Fibroblast of the conjunctiva (primary cell): ENCODE measurements at places on chromosomes 3 and 15.

DNA sequence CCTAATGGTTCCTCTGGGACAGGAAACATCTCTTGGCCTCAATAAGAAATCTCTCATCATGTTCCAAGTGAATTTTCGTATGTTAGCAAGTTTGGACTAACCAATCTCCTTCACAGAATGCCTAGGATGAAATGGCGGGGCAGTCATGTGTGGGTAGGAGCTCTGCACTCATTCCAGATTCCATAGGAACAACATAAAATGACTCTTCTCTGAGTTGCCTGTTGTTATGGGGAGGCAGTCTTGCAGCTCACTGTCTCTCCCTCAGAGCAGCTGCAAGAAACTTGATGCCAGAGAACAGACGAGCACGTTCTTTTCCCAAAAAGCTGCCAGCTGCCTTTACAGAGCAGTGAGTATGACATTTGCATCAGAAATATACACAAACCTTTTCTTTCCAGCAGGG is 34.1 kb downstream of the SPATA12 start:
- peak; percentile 47 for DNase-seq

GRCh38 chr3:52268036-52268435 is 10.4 kb downstream of the WDR82 start:
- no peak for DNase-seq

DNA sequence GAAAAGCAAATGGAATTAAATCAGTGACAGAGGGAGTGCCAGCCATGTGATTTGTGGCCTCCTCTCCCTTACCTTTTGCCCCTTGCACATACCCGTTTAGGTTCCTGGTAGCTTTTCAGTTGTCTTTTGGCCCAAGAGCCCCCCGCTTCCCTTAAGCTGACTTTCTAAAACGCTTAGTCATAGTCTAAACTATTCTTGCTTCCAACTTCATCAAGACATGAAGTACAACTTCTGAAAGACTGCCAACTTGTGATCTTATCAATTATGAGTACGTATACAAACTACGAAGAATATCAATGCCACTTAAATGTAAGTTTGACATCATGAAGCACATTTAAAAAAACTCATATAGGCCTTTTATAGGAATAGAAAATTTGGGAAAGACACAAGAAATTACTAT is 61.9 kb downstream of the EIF3J start:
- peak; percentile 33 for DNase-seq

GRCh38 chr3:5663601-5664000 is 476.1 kb downstream of the EDEM1 start:
- no peak for DNase-seq

GRCh38 chr3:56739036-56739435 is 56.0 kb upstream of the TASOR start:
- DNase-seq, result no peak

DNA sequence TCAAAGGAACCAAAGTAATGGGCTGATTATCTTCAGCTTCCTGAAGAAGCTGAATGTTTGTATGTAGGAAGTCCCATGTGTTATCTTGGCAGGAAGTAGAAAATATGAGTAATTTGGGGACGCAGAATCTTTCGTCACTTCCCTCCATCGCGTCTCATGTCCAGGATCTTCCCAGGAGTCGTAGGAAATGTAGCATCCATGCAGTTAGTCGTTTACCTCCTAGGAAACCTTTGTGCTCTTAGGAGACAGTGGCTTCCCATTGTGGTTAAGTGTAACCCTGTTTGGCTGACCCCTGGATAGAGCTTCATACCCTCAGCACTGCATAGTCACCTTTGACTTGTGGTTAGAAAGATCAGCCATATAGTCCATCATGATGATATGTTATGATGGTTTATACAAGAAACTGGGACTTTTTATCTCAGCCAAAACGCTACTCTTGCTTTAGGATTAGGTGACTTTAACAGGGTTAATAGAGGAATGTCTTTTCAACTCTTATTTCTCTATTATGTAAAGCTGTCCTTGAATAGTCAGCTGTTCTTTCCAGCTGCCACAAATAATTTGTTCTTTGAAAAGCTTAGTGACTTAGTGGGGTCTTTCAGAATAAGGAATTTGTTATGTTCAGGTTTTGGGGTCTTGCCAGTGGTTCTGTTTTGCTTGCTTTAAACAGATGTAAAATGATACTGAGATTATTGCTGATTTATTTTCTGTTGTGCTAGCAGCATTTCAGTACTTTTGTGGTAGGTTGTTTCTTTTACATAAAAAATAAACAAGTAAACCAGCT is 92.2 kb downstream of the KLHL25 start:
- no peak for DNase-seq

DNA sequence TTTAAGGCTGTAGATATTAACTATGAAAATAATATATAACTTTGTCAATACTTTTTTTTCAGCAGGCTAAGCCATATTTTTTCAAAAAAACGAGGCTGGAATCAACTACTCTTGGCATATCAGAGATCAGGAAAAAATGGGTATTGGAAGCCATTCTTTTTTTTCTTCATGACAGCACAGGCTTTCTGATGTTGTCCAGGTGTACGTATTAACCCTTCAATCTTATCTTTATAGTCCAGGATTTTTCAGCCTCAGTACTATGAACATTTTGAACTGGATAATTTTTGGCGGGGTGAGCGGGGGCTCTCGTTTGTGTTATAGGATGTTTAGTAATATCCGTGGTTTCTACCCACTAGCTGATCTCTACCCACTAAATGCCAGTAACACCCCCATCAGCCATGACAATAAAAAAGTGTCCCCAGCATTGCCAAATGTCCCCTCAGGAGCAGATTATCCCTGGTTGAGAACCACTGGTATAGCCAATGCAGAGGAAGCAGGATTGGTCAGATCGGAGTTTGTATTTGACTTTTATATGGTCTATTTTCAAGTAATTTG is 52.0 kb downstream of the PLCL2 start:
- no peak for DNase-seq

DNA sequence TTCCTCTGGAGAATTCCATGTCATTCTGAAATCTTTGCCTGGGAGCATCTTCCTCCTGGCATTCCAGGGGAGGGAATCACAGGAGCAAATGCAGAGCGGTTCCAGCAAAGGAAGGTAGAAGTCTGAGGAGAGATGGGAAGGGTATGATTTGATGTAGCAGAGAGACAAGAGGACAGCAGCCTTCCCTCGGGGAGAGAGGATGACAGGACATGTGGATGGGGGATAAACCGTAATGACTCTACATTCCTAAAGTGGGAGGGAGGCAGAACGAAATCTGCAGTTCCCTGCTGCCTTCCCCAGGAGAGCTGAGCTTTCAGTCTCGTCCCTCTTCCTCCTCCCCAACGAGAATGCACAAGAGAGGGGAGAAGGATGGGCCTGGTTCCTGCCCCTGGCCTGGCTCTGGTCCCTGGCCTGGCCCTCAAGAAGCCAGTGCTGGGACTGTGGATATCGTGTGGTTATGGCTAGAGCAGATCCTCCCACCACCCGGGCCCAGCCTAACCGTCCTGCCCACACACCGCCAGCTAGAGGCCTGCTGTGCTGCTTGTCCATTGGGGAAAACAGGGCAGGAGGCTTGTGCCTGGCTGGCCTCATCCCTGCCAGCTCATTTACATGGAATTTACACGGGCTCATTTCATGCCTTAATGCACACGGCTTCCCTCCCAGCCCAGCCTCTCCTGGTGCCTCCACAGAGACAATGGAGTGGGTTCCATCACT is 26.6 kb downstream of the SEMA7A start:
- peak; percentile 67 for DNase-seq
